ENCODE measurements at places on chromosomes 1 and 21.

DNA sequence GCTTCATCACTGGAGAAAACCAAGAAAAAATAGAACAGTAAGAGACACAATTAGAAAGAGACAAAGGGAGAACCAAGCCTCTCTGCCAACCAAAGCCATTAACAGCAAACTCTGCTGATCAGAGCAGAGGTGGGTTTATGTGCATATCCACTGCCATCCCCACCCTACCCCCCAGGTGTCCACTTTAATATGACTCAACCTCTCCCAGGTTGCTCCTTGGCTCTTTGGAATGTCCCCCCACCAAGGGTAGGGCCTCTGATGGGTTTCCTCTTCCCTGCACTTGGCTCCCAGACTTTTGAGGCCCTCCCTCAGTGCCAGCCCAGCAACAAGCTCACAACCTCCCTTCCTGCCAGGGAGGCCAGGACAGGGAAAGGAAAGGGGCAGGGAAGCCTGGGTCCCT, 104.8 kb downstream of the DMRTA2 start:
- DNase-seq = no peak

- no peak for DNase-seq
Measured at GRCh38 chr1:21752186-21752585, 30.8 kb downstream of the USP48 start.

GRCh38 chr1:233972951-233973635, 68.6 kb downstream of the SLC35F3 start:
- DNase-seq = no peak

DNA sequence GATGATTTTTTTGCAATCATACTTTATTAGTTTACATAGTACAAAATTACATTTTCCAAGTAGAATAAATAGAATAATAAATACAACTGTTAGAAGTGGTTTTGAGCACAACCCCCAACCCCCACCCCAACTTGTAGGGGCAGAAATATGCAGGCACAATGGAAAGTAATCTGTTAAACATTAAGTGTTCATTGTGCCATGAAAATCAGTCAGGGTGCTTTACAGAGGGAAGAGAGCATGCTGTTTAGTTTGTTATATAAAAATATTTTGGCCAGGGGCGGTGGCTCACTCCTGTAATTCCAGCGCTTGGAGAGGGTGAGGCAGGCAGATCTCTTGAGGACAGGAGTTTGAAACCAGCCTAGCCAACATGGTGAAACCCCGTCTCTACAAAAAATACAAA, 2.6 kb downstream of the OR10T2 start:
- no peak for DNase-seq

DNA sequence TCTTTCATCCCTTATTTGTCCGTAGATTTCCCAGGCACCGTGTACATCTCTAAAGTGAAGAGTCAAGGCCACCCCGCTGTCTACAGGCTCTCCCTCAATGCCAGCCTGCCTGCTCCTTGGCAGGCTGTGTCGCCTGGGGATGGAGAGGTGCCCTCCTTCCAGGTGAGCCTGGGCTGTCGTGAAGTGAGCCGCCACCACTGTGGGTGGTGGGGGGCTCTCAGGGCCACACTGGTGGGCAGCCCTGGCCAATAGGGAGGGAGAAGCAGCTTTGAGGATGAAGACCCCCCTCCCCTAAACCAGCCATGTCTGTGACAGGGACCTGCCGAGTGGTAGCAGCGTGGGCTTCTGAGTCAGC, 46.2 kb downstream of the DISP3 start:
- no peak for DNase-seq

All from bone marrow (tissue), 2 donors.